ENCODE measurements at places on chromosomes 7 and 10.
A peak's percentile ranks its signal among the peaks of the same experiment; 100 is the strongest.

- no peak for DNase-seq
Observed at GRCh38 chr7:41731493-41732435, 28.9 kb upstream of the INHBA start.

GRCh38 chr10:68099736-68100135 is 9.6 kb upstream of the MYPN start:
- DNase-seq: no peak

GRCh38 chr10:119448628-119449584 is 93.6 kb downstream of the RGS10 start:
- no peak for DNase-seq

DNA sequence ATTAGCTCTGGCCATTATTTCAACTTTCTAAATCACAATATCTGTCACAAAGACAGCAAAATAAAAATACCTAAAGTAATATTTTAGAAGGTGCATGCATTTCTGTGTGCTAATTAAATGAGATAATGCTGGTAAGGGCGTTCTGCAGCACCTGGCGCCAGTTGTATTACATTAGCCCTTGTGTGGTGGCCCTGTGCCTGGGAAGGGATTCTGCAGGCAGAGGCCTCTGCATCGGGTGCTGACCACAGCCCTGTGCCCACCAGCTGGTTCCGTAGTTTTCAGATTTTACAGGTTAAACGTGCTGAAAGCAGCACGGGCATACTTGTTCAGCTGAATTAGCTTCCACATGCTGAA is 157.7 kb upstream of the PRKCQ start:
- no peak for DNase-seq

GRCh38 chr7:106117786-106118544 is 5.9 kb upstream of the SYPL1 start:
- no peak for DNase-seq

DNA sequence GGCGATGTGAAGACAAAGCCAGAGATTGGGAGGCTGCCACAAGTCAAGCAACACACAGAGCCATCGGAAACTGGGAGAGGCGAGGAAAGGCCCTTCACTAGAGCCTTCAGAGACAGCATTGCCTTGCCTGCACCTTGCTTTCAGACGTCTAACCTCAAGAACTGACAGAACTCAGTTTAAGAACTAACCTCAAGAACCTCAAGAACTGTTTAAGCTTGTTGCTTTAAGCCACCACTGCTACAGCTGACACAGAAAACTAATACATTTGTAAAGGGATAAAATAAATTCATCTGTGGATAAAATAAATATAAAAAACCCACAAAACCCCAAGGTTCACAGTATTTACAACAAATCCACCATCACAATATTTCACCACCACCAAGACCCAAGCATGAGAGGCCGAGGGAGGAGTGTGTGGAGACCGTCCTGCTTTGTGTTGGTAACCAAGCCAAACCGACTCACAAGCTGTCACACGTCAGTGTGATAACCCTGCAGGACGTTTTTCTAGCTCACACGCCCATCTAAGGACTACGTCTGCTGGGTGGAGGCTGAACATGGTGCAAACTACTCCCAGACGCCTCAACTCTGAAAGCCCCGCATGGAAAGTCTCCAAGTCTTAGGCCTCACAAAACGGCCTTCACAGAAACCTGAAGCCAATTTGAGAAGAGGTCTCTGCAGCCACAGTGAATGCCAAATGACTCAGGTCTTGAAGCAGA is 116.8 kb downstream of the ABLIM1 start:
- DNase-seq: peak; percentile 54

- no peak for DNase-seq
Observed at GRCh38 chr10:14601872-14602725, 172.6 kb downstream of the FAM107B start.

GRCh38 chr10:36515319-36515718 is 610.1 kb upstream of the ANKRD30A start:
- no peak for DNase-seq

GRCh38 chr7:112433289-112433688 is 17.0 kb upstream of the IFRD1 start:
- no peak for DNase-seq

DNA sequence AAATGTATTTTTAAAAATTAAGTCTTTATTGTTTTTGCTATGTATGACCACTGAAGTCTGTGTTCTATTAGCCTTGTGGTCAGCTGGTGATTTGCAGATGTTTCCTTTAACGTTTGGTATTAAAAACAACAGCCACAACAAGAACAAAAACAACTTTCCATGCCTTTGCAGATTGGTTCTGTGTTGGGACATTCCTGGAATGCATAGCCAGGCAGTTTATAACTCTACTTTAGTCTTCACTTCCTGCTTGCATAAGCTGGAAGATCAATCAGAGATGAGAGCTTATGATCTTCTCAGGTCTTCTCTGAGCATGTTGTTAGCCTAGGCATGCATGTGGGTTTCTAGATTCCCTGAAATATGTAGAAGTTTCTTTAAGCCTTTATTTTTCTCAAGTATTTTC is 58.9 kb upstream of the SEMA3C start:
- DNase-seq: no peak

GRCh38 chr7:124113045-124113444 is 80.2 kb upstream of the TMEM229A start:
- DNase-seq: no peak

- DNase-seq: no peak
Observed at GRCh38 chr10:124605481-124605855, 138.7 kb downstream of the FAM53B start.

DNA sequence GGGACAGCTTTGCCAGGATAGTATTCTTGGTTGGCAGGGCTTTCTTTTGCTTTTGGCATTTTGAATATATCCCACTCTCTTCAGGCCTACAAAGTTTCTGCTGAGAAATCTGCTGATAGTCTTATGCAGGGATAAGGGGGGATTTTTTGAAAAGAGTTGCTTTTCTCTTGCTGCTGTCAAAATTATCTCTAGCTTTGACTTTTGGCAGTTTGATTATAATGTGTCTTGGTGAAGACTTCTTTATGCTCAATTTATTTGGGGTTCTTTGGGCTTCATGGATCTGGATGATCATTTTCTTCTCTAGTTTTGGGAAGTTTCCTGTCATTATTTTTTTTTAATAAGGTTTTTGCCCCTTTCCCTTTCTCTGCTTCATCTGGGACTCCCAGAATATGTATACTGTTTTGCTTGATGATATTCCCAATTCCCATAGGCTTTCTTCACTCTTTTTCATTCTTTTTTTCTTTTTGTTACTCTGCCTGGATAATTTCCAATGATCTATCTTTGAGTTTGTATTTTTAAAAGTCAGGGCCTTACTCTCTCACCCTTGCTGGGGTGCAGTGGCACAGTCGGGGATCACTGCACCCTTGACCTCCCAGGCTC is 29.6 kb downstream of the NOM1 start:
- no peak for DNase-seq

GRCh38 chr7:111872450-111873325 is 310.4 kb upstream of the IMMP2L start:
- DNase-seq: no peak

DNA sequence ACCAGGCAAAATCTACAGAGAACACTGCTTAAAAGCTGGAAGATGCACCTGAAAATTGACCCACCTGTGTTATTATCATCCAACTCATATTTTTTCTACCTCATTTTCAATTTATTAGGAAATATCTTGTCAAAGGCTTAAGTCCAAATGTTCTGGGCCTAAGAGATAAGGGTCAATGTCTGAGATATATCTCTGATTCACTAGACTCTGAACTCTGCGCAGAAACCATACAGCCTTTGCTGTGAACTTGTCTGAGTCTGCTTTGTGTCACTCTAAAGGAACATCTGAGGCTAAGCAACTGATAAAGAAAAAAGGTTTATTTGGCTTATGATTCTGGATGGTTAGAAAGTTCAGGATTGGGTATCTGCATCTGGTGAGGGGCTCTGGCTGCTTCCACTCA is 3.7 kb downstream of the PON1 start:
- DNase-seq: no peak

GRCh38 chr7:138491612-138492386 is 31.7 kb downstream of the TRIM24 start:
- no peak for DNase-seq

DNA sequence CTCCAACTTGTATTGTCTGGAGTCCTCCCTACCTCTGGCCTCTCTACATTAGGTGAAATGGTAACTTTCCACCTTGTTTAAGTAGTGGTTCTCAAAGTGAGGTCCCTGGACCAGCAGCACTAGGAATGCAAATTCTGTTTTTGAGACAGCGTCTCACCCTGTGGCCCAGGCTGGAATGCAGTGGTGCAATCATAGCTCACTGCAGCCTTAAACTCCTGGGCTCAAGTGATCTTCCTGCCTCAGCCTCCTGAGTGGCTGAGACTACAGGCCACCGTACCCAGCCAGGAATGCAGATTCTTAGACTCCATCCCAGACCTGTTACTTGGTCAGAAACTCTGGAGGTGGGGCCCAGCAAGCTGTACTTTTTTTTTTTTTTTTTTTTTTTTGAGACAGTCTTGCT is 6.8 kb upstream of the TBL2 start:
- no peak for DNase-seq

GRCh38 chr7:124701955-124702354 is 63.6 kb downstream of the GPR37 start:
- DNase-seq: no peak

GRCh38 chr7:139906879-139907278 is 77.8 kb downstream of the TBXAS1 start:
- DNase-seq: no peak

GRCh38 chr7:142463401-142463850 is 205.6 kb upstream of the PRSS58 start:
- no peak for DNase-seq

GRCh38 chr7:80372415-80372814 is 139.4 kb downstream of the GNAT3 start:
- DNase-seq: no peak

- no peak for DNase-seq
Observed at GRCh38 chr10:47238331-47239095, 61.5 kb upstream of the GDF10 start.

- DNase-seq: no peak
Observed at GRCh38 chr7:151658778-151659177, 139.1 kb upstream of the RHEB start.

Data from stimulated activated CD4-positive, alpha-beta T cell treated with anti-CD3 and anti-CD28 coated beads, Interleukin-12 subunit alpha, Interleukin-12 subunit beta, amount 100 ng/mL, for 24 hours (primary cell).